ENCODE measurements at places on chromosomes 4 and X.

GRCh38 chr4:127240764-127241105, 392.0 kb upstream of the INTU start:
- DNase-seq = no peak

- DNase-seq = no peak
These were observed 138.1 kb downstream of the NPFFR2 start for GRCh38 chr4:72169861-72170260.

GRCh38 chr4:83618431-83618830, 82.5 kb downstream of the GPAT3 start:
- DNase-seq = no peak

GRCh38 chr4:183873409-183874185, 31.5 kb upstream of the STOX2 start:
- DNase-seq = peak; percentile 20

DNA sequence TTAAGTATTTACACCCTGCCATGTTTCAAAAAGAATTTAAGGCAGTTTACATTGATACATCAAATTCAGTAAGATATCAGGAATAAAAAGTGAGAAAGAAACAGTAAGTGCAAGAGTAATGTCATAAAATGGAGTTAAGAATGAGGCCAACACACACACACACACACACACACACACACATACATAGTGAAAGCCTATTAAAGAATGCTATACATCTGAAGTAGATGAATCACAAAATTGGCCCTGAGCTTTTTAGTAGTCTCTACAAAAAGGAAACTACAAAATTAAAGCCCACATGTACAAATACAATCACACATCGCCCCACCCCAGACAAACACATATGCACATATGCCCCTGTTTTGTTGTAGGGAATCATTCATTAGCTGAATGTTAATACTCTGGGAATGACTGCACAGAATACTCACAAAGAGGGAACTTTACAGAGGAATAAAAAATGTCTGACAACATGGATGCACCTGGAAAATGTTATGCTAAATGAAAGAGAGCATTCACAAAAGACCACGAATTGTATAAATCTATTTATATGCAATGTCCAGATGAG, 428.8 kb downstream of the IL15 start:
- no peak for DNase-seq

GRCh38 chrX:119706616-119707015, 13.6 kb upstream of the SEPTIN6 start:
- no peak for DNase-seq

DNA sequence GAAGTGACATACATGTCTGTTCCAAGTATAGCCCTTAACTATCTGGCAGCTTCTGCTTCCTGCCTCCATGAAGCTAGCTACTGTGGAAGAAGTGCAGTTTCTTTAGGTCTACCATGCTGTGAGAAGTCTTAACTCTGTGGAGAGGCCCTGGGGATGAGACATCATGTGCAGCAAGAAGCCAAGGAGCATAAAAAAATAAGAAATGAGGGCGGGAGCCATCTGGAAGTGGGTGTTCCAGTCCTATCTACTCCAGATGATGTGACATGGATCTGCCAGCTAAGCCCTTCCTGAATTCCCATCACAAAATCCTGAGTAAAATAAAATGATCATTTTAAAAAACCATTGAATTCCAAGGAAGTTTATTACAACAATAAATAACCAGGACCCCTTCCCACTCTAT, 87.9 kb upstream of the TBC1D9 start:
- DNase-seq = peak; percentile 3

DNA sequence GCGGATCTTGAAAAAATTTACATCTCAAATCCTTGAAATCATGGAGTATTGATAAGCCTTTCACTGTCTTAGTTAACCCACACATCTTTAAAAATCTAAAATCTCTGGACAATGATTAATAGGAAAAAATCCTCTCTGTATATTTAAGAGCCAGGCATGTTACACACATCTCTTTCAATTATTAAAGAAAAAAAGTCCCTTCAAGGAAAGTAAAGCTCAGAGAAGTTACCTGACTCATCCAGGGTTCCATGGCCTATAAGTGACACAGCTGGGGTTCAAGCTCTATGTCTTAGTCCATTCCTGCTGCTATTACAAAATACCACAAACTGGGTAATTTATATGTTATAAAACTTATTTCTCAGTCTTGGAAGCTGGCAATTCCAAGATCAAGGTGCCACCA, 14.2 kb upstream of the FGF16 start:
- no peak for DNase-seq

GRCh38 chr4:106628586-106629267, 260.1 kb upstream of the GIMD1 start:
- DNase-seq = no peak
